A549 treated with CpdA at 1 μM for 4 hours (cell line): ENCODE measurements at places on chromosomes 4 and X. TPM values are rescaled to one million over a fixed set of nuclear protein-coding genes. Genes with fewer than 3 reads are reported as not detected.

Gene PDZD4
- 2.7 to 3.5 TPM (median 3.0 TPM) in 5 replicates for total RNA-seq

Gene QRFPR
- 0.05 TPM in 1 of 5 replicates, not detected in the others for total RNA-seq

Gene CXXC4
- total RNA-seq: 0.03 TPM in 2 of 5 replicates, not detected in the others

Gene SPATA18
- total RNA-seq: 3.8 to 5.1 TPM (median 4.5 TPM) in 5 replicates

Gene AGTR2
- total RNA-seq: not detected in 5 replicates

Gene MTNR1A
- 0.23 to 0.51 TPM (median 0.35 TPM) in 5 replicates for total RNA-seq

Gene NDST3
- not detected in 5 replicates for total RNA-seq
